ENCODE measurements at places on chromosomes 16 and 17. TPM values are rescaled to one million over a fixed set of nuclear protein-coding genes. Genes with fewer than 3 reads are reported as not detected.

DNA sequence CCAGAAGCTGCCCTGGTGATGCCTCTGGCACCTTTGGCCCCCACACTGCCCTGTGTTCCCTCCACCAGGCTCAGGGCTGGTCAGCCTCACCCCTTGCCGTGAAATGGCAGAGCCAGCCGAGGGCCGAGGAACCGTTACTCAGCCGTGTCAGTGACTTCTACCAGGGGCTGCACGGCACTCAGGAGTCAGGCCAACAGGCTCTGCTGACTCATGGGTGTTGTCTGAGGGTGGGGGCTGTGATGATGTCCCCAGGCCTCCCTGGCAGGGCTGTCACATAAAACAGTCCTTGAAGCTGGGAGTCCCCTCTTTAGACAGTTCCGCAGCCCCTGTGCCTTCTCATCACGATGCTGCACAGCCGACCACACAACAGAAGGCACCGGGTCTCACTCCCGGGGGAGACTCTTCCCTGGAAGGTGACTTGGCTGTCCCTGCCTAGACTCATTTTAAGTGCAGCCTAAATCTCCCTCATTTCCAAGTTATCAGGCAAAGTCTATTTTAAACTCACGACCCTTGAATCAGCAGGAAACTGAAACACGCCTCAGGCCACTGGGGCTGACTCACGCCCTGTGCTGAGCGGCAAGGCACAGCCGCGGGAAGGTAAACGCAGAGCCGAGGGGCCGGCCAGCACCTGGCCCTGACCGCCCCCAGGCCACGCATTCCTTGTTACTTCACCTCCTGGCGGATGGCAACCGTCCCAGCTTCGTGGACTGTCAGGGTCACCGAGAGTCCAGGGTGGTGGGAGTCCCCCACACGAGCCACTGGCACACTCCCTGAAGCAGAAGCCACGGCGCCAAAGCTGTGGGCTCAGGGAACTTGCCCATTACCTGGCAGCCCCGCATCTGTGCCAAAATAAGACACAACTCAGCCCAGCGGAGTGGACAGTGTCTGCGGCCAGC lies 102.6 kb downstream of the ZNF778 start:
- H3K27me3 ChIP-seq: no peaks in the 10 kb centered on the region
- peaks cover 44% of the 10 kb centered on the region for H3K4me1 ChIP-seq
- DNase-seq: peak; percentile 76
- H3K36me3 ChIP-seq: peaks cover 4% of the 10 kb centered on the region
- no peak overlapping the region for H3K4me3 ChIP-seq
- peak overlapping the region; percentile 19 for H3K27ac ChIP-seq

DNA sequence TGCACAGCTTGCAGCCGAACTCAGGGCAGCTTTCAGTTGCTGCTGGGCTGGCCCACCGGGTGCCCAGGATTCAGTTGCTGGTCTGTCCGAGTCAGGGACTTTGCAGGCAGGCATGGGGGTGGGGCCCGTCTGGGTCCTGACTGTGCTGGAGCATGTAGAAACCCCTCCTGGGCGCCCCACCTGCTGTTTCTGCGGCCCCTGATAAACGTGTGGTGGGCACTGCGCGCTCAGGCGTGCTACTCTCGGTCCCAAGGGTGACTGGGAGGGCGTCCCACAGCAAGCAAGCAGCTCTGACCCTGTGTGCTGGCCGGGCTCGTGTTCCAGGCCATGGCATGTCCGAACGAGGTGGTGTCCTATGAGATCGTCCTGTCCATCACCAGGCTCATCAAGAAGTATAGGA lies 12.6 kb downstream of the TSC2 start:
- H3K4me1 ChIP-seq: no peaks in the 10 kb centered on the region
- no peak overlapping the region for H3K27ac ChIP-seq
- DNase-seq: no peak
- H3K4me3 ChIP-seq: no peak overlapping the region

- H3K36me3 ChIP-seq: no peaks in the 10 kb centered on the region
- DNase-seq: peak; percentile 23
- no peak overlapping the region for H3K4me3 ChIP-seq
- H3K27ac ChIP-seq: no peak overlapping the region
- peaks cover 8% of the 10 kb centered on the region for H3K4me1 ChIP-seq
- no peaks in the 10 kb centered on the region for H3K27me3 ChIP-seq
Measured at GRCh38 chr17:37067555-37068111, 118.9 kb downstream of the AATF start.

DNA sequence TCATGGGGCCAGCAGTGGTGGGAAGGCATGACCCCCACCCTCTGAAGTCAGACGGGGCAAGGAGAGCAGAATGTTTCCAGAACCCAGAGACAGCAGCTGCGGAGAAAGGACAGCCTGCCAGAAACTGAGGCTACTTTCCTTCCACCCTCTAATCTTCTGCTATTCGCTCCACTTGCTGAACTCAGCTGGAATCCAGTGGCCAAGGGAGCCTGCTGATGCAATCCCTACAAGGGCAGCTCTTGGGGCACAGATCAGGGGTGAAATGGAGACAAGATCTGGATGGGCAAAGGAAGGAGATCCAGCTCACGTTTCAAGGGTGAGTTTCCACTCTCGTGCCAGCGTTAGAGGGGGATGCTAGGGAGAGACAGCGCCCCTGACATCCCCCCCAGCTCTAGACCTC lies 479.1 kb downstream of the SLC39A11 start:
- H3K27ac ChIP-seq: peak overlapping the region; percentile 35
- 0 out of 2 replicates have a peak, but pooled peaks cover 2% of the 10 kb centered on the region for H3K36me3 ChIP-seq
- DNase-seq: no peak
- no peak overlapping the region for H3K4me3 ChIP-seq

- no peak for DNase-seq
- no peaks in the 10 kb centered on the region for H3K27me3 ChIP-seq
- no peaks in the 10 kb centered on the region for H3K36me3 ChIP-seq
- no peak overlapping the region for H3K27ac ChIP-seq
Measured at GRCh38 chr16:12629271-12629670, 174.4 kb downstream of the CPPED1 start.

GRCh38 chr17:58291246-58291645 lies 10.5 kb upstream of the MPO start:
- DNase-seq: no peak
- H3K4me1 ChIP-seq: 0 out of 2 replicates have a peak, but pooled peaks cover 5% of the 10 kb centered on the region
- no peak overlapping the region for H3K4me3 ChIP-seq
- H3K36me3 ChIP-seq: no peaks in the 10 kb centered on the region
- H3K27me3 ChIP-seq: no peaks in the 10 kb centered on the region
- no peak overlapping the region for H3K27ac ChIP-seq

DNA sequence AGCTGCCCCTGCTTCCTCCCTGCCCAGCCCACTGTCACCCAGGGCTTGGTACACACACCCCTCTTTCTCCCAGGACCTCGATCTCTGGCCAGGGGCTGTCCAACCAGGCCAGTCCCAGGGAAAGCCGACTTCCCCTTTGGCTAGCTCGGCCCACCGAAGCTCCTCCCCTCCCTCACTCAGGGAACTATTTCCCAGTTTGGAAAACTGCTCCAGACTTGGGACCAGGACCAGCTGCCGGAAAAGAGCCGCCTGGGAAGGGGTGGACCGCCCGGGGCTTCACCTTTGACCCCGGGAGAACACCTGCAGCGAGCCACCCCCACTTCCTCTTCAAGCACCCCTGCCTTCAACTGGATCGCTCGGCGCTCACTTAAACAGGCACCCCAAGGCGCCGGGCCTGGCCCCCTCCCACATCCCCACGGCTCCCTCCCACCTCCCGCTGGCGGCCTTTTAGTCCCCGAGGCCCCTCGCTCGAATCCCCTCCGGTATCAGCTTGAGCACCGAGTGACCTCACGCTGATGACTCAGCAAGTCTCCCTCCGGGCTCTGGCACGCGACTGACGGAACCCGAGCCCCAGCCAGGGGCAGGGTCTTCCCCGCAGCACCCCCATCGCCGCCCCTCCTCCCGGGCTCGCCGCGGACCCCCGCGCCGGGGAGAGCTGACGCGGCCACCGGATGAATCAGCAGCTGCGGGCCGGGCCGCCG lies 934 bp downstream of the MAFG start:
- H3K4me3 ChIP-seq: peak overlapping the region; percentile 89
- no peaks in the 10 kb centered on the region for H3K27me3 ChIP-seq
- DNase-seq: peak; percentile 85
- peaks cover 14% of the 10 kb centered on the region for H3K4me1 ChIP-seq
- H3K36me3 ChIP-seq: peaks cover 2% of the 10 kb centered on the region

DNA sequence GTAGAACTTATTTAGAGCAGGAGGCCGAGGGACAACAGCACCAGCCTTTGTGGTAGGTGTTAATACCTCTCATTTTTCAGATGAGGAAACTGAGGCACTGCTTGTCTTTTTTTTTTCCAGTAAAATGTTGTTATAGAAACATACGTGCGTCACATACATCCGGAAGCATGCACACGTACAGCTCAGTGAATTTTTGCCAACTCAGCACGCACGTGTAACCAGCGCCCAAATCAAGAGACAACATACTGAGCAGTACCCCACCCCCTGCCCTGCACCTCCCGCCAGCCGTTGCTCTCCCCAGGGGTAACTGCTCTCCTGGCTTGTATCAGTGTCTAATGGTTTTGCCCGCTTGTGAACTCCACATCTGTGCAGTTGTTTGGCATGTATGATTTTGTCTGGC lies 92.0 kb downstream of the CMIP start:
- no peak for DNase-seq
- H3K27me3 ChIP-seq: no peaks in the 10 kb centered on the region
- peaks cover 28% of the 10 kb centered on the region for H3K4me1 ChIP-seq
- H3K27ac ChIP-seq: no peak overlapping the region
- no peak overlapping the region for H3K4me3 ChIP-seq

- H3K4me1 ChIP-seq: no peaks in the 10 kb centered on the region
- peaks cover 7% of the 10 kb centered on the region for H3K36me3 ChIP-seq
- peak; percentile 7 for DNase-seq
- no peaks in the 10 kb centered on the region for H3K27me3 ChIP-seq
- peak overlapping the region; percentile 34 for H3K27ac ChIP-seq
Measured at GRCh38 chr17:36496018-36496789, 9.7 kb downstream of the ZNHIT3 start.

DNA sequence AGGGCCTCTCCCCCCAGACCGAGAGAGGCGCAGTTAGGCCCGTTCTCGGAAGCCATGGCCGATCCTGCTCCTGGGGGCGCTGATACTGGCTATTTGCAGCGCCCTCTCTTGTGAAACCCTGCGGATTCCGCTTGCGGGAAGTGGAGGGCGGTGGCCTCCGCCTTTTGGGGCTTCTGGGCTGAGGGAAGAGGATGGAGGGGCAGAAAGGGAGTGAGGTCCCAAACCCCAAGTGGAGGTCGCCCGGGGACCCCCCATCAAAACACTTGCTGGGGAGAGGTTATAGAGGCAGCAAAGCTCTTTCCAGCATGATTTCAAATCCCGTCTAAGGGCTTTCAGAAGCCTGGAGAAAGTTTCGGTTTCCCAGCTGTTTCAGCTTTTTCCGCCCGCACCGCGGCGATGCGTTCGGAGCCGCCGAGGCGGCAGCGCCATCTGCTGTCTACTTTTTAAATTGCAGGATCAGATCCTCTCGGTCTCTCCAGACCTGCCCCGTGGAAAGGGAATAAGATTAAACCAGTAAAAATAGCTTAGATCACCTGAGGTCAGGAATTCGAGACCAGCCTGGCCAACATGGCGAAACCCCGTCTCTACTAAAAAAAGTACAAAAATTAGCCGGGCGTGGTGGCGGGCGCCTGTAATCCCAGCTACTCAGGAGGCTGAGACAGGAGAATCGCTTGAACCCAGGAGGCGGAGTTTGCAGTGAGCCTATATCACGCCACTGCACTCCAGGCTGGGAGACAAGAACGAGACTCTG lies 15.8 kb downstream of the SNX20 start:
- H3K36me3 ChIP-seq: no peaks in the 10 kb centered on the region
- peak; percentile 81 for DNase-seq
- H3K4me1 ChIP-seq: peaks cover 10% of the 10 kb centered on the region
- H3K4me3 ChIP-seq: 0 out of 2 replicates have a peak overlapping the region, but pooled peaks have one; percentile 8
- H3K27me3 ChIP-seq: no peaks in the 10 kb centered on the region
- peak overlapping the region; percentile 48 for H3K27ac ChIP-seq

- peak overlapping the region; percentile 92 for H3K4me3 ChIP-seq
- DNase-seq: peak; percentile 87
- H3K36me3 ChIP-seq: no peaks in the 10 kb centered on the region
- H3K27ac ChIP-seq: peak overlapping the region; percentile 93
- H3K27me3 ChIP-seq: no peaks in the 10 kb centered on the region
Measured at GRCh38 chr17:67245694-67246402, 852 bp upstream of the HELZ start.

GRCh38 chr17:74746376-74746775 lies 2.1 kb upstream of the NHERF1 start:
- no peaks in the 10 kb centered on the region for H3K27me3 ChIP-seq
- peaks cover 44% of the 10 kb centered on the region for H3K4me1 ChIP-seq
- no peak overlapping the region for H3K4me3 ChIP-seq
- no peak for DNase-seq

Gene SECTM1
- total RNA-seq: 0.75 TPM

Gene DNAAF8
- 0.54 TPM for total RNA-seq

Gene FAM20A
- 0.44 TPM for total RNA-seq

Gene MPRIP
- total RNA-seq: 311 TPM

Gene TGFB1I1
- 9.3 TPM for total RNA-seq

Gene CRYBA1
- total RNA-seq: not detected
